Activated T-cell treated with anti-CD3 and anti-CD28 coated beads, Interleukin-2, amount 50 U/mL, for 4 hours (primary cell): ENCODE measurements at places on chromosomes 1 and 21.

DNA sequence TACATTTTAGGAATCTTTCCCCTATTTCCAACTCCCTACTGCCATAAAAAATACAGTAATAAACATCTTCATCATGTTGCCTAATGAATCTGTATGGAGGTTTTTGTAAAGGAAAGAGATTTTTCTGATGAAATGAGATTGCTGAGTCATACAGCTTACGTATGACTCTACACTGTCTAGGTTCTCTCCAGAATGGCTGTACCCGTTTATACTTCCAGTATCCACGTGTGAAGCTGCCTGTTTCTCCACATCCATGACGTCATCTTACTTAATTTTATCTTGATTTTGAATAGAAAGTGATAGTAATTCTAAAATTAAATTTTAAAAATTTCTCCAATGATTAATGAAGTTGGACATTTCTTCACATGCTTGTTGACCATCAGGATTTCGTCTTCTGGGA, 103.7 kb downstream of the COQ8A start:
- DNase-seq: no peak

DNA sequence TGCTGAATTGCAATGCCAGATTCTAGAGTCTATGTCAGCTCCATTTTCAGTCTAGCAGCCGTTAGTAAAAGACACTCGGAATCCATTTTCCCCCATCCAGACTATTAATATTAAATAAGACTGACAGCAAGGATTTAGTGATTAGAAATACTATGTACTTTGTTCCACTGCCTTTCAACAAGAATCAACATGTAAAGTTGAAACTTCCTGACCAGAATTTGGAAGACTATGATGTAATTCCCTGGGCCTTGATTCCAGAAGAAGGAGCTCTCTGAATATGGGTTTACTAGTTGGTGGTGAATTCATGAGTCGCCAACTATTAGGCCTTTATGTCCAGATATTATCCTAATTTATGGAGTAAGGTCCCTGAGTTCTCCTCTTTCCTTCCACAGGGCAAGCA, 24.8 kb downstream of the KDM1A start:
- no peak for DNase-seq

- no peak for DNase-seq
These were observed 271.4 kb downstream of the FOXD2 start for GRCh38 chr1:47709019-47709871.

GRCh38 chr1:55194851-55195250, 20.3 kb downstream of the USP24 start:
- DNase-seq: no peak

DNA sequence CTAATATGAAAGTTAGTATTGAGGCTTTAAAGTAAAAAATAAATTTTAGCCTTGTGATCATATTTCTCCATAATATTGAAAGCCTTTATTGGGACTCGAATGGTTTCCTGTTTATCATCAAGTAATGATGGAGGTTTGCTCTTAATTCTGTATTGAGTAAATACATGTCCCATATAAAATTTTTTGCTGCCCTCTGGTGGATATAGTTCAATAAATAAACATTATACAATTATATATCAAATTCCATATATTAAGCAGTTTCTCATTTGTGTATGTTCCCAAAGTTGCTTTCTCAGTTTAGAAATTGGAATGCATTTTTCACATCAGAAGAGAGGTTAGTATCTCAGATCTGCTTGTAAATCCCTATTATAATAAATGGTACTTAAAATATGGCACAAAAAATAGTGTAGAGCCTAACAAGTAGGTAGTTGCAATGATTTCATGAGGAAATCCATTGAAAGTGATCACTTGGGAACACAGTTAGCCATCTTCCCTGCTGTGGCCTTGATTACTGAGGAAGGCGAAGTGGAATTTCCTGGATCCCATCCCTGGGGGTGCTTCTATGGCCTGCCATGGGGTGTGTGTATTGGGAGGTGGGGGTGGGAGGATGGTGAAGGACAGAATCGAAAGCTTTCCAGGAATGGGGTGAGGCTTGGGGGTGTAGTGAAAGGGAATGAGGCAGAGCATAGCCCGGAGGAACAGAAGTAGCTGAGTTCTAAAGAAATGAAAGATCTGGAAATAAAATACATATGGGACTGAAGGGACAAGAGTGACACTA, 84.1 kb upstream of the C21orf91 start:
- DNase-seq: no peak

DNA sequence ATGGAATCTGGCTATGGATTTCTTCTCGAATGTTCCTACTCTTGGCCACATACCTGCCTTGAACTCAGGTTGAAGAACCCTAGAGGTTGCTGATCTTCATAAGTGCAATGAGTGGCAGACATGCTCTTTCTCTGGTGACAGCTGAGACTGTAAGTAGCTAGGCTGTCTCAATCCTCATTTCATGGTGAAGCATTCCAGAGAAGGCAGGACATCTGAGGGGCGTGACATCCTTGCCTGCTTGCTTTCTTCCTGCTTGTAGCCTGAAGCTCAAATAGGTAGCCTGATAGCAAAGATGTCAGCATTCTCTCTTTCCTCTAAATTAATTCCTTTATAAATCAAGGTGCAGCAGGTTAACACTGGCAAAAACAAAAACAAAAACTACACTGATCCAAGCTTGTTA, 114.6 kb upstream of the MAGI3 start:
- no peak for DNase-seq

DNA sequence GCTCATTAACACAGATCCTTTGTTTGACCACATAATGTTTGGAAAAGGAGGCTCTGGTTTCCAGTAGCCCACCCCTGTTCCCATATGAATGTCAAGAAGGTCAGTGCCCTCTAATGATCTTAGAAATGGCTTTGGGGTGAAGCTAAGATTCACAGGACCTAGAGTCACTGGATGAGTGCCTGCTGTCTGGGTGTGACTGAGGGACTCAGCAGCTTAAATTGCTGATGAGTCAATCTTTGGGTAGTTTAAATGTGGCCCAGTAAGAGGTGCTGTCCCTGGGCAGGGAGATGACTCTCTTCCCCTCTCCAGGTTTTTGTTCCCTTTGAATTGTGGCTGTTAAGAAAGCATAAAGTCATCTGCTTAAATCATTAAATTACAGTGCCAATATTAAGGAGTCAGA, 50.6 kb downstream of the L1TD1 start:
- DNase-seq: no peak
